Osteocyte (in vitro differentiated cells): ENCODE measurements at places on chromosomes 5 and 9.

- H3K4me1 ChIP-seq = peaks cover 4% of the 10 kb centered on the region
- no peak for DNase-seq
- no peaks in the 10 kb centered on the region for H3K27me3 ChIP-seq
Observed at GRCh38 chr5:120942596-120943350, 478.7 kb downstream of the PRR16 start.

DNA sequence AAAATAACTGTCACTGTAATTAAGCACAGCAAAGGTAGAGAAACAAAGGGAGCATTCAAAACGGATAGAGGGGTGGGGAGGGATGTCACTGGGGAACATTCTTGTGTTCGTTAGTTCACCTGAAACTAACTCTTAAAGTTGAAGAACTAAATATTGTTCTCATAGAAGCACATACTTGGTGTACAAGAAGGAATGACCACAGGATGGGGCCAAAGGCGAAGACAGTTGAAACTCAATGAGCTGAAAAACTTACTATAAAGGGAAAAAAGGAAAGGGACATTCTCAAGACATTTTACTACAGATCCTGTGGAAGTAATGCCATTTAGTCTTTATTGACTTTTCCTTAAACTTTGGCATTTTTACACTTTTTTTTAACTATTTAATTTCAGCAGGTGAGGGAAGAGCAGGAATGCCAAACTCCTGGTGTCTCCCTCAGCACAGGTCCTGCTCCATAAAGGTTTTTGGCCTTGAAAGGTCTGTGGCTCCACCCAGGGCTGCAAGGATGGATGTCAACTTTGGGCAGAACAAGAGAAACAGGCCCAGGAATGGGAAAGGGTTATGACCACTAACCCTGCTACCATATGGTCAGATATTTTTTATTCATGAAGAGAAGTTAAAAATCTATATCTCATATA, 197.6 kb upstream of the RASA1 start:
- H3K4me1 ChIP-seq = no peaks in the 10 kb centered on the region
- no peak overlapping the region for H3K27ac ChIP-seq
- H3K27me3 ChIP-seq = peaks cover 5% of the 10 kb centered on the region
- no peaks in the 10 kb centered on the region for H3K36me3 ChIP-seq
- H3K4me3 ChIP-seq = no peak overlapping the region

DNA sequence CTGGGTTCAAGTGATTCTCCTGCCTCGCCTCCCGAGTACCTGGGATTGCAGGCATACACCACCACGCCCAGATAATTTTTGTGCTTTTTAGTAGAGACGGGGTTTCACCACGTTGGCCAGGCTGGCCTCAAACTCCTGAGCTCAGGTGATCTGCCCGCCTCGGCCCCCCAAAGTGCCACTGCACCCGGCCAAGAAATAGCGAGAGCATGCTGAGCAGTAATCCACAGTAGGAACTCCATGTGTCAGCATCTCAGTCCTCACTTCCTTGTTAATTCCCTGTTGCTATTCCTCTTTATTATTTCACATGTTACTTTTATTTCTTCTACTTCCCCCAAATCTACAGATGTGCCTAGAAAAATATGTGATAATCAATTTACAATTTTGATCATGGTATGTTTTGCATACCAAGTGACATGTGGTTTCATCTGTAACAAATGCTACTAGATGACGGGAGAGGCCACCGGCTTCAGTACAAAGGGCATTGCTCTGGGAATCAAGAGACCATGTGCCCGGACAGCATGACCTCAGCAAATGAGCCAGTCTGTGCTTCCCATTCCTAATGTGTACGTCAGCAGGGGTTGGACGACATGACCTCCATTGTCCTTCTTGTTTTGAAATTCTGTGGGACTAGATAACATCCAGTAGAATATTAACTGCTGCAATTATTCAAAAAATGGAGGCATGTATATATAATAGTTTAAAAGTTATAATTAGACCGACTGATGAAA, 61.6 kb downstream of the FNBP1 start:
- DNase-seq = no peak
- H3K27ac ChIP-seq = peak overlapping the region; percentile 38
- no peak overlapping the region for H3K4me3 ChIP-seq
- peaks cover 31% of the 10 kb centered on the region for H3K36me3 ChIP-seq
- H3K27me3 ChIP-seq = no peaks in the 10 kb centered on the region
- peaks cover 38% of the 10 kb centered on the region for H3K4me1 ChIP-seq

- no peaks in the 10 kb centered on the region for H3K36me3 ChIP-seq
- H3K4me3 ChIP-seq = no peak overlapping the region
- no peak for DNase-seq
- H3K4me1 ChIP-seq = peaks cover 15% of the 10 kb centered on the region
- H3K27ac ChIP-seq = no peak overlapping the region
Observed at GRCh38 chr5:57777174-57777581, 294.6 kb upstream of the ACTBL2 start.

- peak overlapping the region; percentile 65 for H3K27ac ChIP-seq
- H3K36me3 ChIP-seq = peaks cover 8% of the 10 kb centered on the region
- no peak overlapping the region for H3K4me3 ChIP-seq
- no peaks in the 10 kb centered on the region for H3K27me3 ChIP-seq
- peaks cover 65% of the 10 kb centered on the region for H3K4me1 ChIP-seq
- no peak for DNase-seq
Observed at GRCh38 chr9:4833781-4834560, 41.2 kb downstream of the RCL1 start.

- no peak overlapping the region for H3K27ac ChIP-seq
- H3K4me3 ChIP-seq = no peak overlapping the region
- H3K27me3 ChIP-seq = no peaks in the 10 kb centered on the region
- no peak for DNase-seq
Observed at GRCh38 chr5:69516769-69517168, 24.2 kb downstream of the OCLN start.
